ENCODE measurements at places on chromosomes 2 and 18.

- no peak for DNase-seq
These were observed 317.4 kb downstream of the EN1 start for GRCh38 chr2:118529908-118530599.

DNA sequence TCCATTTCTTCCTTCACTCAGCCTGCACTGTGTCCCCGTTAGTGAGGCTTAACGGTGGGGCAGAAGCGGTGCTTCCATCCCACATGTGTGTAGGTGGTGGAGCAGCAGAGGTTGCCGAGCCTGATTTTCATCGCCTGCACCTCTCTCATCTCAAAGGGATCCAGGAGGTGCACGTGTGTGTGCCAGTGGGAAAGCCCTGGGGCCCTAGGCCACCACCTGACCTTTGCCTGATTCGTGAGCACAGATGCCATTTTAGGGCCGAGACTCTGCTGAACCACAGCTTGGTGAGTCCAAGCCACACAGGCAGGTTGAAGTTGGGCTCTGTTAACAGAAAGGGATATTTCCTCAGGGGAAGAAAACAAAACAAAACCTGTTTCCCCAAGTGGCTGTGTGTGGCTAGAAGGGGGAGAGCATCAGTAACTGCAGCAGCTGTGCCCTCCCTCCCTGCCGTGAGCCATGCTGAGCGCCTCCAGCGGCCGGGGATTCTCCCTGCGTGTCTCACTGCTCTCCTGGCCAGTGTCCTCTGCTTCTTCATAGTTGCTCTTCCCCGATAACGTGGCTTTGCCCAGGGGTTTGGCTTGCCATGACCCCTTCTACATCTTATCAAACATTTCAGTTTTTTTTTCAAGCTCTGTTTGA is 81.5 kb downstream of the MAPRE2 start:
- DNase-seq = no peak

DNA sequence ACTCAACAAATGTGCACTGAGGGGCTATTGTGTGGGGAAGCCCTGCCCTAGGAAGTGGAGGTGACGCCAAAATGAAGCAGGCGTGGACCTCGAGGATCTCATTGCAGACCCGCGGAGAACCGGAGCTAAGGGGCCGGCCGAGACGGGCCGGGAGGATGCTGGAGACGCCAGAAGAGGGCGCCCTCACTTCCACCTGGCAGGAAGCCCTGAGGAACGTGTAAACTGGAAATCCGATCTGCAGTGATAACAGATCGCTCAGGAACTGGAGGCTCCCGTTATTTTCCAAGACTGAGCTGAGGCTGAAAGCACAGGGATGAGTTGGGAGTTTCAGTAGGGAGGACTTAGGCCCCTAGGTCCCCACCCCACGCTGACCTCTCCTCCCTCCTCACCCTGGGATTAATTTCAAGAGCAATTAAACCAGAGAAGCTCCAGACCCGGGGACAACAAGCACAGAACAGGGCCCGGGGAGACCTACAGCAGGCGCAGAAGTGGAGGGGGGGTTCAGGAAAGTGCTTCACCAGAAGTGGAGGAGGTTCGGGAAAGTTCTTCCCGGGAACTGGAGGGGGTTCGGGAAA is 7.7 kb upstream of the COL6A3 start:
- peak; percentile 74 for DNase-seq

DNA sequence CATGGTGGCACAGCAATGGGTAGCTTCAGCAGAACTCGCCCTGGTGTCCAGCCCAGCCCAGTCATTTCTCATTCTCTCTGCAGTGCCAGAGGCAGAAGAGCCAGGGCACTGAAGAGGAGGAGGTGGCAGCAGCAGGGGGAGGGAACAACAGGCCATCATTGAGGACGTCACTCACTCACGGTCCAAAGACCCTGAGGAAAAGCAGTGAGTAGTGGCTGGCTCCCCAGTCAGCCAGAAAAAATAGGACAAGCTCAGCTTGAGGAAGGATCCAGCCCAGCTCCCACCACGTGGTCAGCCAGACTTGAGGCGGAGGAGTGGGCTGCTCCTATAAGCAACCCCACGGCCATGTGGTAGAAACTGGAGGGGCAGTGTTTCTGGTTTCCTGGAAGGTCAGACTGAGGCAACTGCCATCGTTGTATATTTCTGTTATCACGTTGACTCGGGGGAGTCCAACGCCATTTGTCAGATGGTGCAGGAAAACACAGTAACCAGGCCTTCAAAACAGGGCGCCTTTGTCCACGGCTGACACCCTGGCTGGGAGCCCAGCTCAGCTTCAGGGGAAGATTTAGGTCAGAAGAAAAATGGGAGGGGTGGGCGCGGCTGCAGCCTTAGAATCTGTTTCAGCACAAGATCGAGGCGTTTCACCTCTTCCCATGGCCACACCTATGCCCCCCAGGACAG is 19.0 kb upstream of the TMEM247 start:
- no peak for DNase-seq

GRCh38 chr18:79576686-79577351 is 102.8 kb upstream of the CTDP1 start:
- peak; percentile 67 for DNase-seq

DNA sequence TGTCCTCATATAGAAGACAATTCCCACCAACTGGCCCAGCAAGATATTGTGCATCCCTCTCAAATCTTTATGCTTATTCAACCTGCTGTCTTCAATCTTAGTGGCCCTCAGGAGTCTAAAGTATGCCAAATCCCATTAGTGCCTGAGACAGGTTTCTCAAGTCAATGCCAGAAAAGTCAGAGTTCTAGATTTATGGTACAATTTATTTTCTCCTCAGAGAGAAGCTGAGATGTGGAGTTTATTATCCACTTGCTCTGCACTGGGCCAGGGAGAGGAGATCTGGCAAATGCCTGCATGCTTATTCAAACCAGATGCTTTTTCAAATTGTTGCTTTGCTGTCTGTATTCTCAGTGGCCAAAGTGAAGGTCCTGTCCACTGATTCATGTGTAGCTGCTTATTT is 825.2 kb downstream of the METTL4 start:
- no peak for DNase-seq

DNA sequence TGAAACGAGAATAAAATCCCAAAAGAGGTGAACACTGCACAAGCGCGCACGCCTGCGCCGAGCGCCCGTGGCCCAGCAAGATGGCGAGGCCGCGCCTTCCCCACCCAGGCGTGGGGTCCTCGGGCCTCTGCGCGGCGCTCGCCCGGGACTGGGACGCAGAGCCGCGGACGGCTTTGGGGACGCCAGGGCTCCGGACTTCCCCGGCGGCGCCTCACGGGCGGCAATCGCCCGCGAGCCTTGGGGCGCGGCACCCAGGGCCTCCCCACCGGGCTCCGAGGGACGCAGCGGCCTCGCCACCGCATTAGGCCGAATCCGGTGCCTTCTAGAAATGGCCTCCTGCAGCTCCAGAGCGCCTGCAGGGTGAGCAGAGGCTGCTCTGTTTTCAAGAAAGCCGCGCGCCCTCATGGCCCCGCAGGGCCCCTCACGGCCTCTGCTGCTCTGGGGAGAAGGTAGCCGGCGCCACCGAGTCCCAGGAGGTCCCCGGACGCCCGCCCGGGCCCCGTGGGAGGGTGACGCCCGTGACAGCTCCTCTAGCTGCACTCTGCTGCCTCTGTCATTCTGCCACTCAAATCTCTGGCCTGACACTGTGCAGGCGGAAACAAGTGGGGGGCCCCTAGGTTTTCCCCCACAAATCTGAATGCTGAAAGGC is 35.9 kb upstream of the POMC start:
- DNase-seq = no peak

DNA sequence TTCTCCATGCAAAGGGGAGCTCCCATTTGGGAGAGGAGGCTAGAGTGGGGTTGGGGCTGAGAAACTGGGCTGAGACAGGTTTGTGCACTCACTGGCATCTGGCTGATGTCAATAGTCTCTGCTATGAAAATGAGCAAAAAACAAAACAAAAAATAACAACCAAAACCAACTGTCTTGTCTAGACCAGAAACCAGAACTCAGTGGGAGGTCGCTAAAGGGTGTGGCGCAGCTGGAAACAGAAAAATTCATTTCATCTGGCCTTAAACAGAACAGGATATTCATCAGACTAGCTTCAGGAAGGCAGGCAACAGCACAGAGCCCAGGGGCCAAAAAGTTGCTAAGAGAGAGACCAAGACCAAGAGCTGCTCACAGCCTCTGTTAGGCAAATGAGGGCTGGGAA is 126.1 kb downstream of the THNSL2 start:
- no peak for DNase-seq
